ENCODE measurements at places on chromosomes 12 and 14.

DNA sequence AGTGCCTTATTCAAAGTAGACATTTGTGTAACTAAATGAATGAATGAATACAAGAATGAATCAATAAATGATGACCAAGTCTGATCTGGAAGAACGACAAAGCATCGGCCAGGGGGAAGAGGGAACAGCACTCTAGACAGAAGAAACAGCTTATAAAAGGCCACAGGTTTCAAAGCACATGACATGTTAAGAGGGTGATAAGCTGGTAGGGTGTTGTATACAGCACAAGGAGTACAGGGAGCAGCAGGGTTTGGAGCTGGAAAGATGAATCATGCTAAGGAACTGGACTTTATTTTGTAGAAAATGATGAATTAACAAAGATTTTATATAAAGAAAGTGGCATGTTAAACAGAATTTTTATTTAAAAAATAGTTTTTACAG is 302.5 kb downstream of the NUAK1 start:
- no peak for DNase-seq

GRCh38 chr12:15629108-15629507 is 160.1 kb downstream of the EPS8 start:
- DNase-seq, result no peak

DNA sequence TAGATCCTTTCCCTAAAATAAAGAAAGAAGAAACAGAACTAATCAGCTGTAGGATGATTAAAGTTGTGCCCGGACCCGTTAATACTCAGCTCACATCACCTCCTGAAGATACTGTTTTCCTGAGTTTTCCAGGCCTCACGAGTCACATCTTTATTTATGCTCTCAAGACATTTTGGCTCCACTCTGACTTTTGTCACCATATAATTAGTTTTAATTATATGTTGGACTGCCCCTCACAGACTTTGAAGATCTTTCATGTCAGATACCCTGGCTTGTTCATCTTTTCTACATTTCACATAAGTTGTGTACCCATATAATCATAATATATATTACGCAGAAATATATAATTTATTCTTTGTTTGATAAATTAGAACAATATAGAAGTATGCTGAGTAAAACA is 87.4 kb downstream of the HCAR2 start:
- DNase-seq, result no peak

DNA sequence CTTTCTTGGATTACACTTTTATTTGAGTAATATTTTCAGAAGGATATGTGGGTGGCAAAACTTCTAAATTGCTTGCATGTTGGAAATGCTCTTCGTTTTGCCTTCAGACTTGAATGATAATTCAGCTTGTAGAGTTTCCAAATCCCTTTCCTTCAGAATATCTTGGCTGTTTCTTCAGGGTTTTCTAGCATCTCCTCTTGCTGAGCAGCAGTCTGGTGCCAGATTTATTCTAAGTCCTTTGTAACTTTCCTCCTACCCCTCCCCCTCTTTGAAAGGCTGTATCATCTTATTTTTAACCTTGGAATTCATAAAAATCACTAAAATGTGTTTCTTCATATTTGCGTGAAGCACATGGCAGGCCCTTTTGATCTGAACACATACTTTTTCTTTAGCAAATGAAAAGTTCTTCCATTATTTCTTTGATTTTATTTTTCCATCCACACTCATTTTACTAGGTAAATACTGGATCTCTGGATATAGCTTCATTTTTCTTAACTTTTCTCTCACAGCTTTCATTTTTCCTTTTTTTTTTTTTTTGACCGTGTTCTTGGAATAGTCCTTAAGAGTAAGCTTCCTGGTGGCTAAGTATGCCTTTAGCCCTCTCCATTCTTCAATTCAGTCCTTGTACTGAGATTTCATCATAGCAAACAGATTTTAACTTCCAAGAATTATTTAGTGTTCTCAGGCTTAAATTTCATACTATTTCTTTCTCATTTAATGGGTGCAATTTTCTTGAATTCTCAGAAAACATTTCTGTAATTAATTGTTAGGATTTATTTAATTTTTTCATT is 102.0 kb downstream of the SLC38A4 start:
- DNase-seq, result no peak

DNA sequence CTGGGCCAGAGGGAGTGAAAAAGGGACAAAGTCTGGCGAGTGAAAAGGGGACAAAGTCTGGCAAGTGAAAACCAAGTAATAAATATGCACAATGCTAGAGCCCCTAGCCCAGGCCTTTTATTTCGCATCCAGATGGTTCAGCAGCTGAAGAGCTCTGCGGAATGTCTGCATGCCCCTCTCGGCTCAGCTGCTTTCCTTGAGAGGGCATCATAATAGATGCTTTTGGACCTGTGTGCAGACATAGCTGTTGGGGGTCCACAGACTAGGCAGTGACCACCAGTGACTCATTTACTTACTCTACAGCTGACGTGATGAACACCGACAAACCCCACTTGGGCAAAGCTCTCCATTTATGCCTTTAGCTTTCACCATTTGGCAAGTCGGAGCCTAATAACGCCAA is 4.3 kb downstream of the NIN start:
- no peak for DNase-seq

DNA sequence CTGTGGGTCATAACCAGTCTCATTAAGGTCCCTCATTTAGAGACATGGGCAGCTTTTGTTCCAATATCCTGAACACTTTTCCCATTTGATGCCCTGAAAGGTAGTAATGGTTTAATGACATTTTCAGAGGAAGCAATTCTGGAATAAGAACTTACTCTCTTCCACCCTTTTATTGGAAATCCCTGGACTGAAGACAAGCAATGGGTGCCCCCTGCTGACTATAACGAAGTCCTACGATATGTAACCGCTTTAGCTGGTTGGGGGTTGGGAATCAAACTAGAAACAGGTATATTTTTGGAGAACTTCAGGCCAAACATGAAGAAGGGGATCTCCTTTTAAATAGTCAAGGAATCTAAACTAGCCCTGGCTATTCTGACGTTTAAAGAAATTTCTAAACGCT is 20.5 kb downstream of the SARNP start:
- peak; percentile 11 for DNase-seq
